ENCODE measurements at places on chromosomes 3 and 15.

GRCh38 chr15:48541341-48542278 lies 103.9 kb downstream of the FBN1 start:
- peak; percentile 53 for DNase-seq

DNA sequence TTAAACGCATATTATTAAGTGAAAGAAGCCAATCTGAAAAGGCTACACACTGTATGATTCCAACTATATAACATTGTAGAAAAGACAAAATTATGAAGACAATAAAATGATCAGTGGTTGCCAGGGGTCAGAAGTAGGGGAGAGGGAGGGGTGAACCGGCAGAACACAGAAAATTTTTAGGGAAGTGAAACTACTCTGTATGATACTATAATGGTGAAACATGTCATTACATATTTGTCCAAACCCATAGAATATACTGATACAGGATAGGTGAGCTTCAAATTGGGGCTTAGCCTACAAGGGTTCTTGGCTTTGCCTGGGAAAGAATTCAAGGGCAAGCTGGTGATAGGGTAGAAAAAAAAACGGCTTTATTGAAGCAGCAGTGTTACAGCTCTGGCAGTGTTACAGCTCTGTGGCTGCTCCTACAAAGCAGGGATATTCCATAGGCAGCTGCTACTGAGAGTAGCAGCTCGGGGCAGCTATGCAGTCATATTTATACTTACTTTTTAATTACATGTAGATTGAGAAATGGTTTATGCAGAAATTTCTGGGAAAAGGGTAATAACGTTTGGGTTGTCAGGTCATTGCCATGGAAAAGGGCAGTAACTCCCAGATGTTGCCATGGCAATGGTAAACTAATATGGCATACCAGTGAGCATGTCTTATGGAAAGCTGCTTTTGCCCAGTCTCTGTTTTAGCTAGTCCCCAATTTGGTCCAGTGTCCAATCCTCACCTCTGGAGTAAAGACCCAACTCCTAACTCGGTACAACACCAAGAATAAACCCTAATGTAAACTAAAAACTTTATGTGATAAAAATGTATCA lies 125.1 kb upstream of the SLC25A36 start:
- no peak for DNase-seq

DNA sequence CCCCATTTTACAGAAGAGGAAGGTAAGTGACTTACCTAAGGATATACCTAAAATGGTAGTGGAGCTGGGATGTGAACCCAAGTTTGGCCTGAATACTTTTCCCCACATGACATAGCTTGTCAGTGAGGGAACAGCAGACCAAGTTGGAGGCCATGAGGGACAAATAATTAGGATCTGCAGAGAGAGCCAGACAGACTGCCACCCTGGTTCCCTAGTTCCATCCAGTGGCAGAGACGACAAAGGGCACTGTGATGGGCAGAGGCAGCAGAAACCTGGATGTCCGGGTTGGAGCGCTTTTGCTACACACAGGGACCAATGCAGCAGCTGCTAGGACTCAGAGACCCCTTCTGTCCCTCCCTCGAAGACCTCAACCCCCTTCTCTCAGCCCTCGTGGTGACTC lies 1.2 kb downstream of the CPLX3 start:
- DNase-seq, result no peak

- DNase-seq, result peak; percentile 14
Observed at GRCh38 chr3:186849374-186849975, 7.0 kb downstream of the ADIPOQ start.

GRCh38 chr15:88752501-88752900 lies 50.7 kb upstream of the ACAN start:
- no peak for DNase-seq

DNA sequence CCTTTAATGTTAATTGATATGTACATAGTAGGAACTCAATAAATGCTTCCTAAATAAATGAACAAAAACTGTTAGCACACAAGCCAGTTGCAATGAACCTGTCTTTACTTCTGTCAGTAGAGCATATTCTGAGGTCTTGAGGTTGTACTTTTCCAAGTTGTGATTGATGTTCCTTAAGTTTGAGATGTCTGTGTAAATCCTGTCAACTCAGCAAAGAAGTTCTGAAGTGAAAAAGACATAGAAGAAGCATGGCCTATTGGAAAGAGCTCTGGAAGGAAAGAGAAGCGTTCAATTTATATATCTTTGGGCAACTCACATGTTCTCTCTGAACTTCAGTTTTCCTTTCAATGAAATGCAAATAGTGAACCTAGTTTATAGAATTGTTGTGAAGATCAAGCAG lies 269.9 kb downstream of the AGBL1 start:
- DNase-seq, result no peak

DNA sequence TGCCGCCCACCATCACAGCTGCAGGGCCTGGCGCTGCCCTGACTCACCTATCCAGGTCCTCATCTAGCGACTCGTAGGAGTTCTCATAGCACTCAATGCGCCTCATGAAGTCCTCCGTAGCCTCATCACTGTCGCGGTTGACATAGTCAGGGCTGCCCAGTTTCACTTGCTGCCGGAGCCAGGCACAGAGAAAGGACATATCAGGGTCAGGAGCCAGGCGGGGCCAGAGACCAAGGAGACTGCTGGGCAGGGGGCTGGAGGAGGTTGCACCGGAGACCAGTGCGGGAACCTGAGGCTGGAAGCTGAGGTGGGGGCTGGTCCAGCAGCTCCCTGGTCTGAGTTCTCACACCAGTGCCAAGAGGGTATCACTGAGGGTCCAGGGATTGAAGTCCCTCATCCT lies 18.2 kb downstream of the PFKFB4 start:
- no peak for DNase-seq
